Urinary bladder (tissue), 4 donors: ENCODE measurements at places on chromosomes 12 and 14. TPM values are rescaled to one million over a fixed set of nuclear protein-coding genes. Genes with fewer than 3 reads are reported as not detected.

GRCh38 chr14:35988550-35988949 is 162.4 kb downstream of the BRMS1L start:
- no peak for DNase-seq

Gene TBX3
- total RNA-seq = 123 TPM

DNA sequence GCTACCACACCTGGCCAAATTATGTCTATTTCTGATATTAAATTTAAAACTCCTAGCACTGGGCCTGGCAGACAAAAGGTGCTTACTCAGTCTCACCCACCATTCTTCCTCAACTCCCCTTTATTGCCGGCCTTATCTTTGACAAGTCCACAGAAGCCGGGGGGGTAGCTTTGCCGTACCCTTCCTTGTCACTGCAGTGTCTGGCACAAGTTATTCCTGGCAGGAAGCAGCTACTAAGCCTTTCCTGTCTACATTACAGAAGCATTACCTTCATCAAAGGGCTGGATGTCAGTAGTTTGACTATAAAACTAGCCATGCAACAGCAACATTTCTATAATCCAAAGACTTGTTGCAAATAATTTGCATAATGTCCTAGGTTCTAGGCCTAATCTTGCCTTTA is 127.1 kb downstream of the PRICKLE1 start:
- no peak for DNase-seq

DNA sequence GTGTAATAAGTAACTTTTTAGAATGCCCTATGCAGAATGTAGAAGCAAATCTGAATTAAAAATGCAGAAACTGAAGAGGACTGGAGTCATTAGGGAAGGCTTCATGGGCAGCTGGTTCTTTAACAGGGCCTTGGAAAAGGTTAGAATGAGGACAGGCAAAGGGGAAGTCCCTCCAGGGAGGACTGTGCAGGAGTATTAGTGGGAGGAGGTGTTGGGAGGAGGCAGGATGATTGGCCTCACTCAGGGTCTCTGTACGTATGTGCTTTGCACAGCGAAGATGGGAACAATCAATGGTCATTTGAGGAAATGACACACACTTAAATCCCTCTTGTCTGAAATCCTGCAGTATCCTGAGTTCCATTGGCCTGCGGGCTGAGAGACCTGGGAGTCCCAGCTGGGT is 119.7 kb downstream of the PTCSC3 start:
- DNase-seq = no peak

DNA sequence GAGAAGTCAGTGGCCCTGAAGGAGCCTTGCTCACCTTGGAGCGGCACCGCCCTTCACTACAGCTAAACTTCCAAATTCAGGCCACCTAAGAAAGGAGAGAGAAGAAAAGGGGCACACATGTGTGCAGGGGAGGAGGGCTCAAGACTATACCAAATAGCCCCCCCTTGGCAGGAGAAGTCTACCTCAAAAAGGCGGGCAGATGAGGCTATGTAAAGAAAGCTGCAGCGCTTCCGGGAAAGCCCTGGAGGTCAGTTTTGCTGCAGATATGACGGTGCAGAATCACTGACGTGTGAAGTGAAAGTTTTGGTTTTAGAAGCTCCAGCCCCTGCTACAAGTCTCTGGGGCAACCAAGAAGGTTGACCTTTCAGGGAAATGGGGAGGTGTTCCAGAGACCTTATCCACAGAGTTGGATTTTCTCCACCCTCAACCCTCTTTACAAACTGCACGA is 48.2 kb upstream of the PNMA1 start:
- DNase-seq = no peak

GRCh38 chr14:83164591-83164990 is 1630.9 kb upstream of the SEL1L start:
- no peak for DNase-seq

Gene TMCC3
- total RNA-seq = 11.7 TPM

- DNase-seq = no peak
These were observed 30.6 kb downstream of the ATG14 start for GRCh38 chr14:55381040-55381439.

Gene CIROP
- not detected for total RNA-seq

DNA sequence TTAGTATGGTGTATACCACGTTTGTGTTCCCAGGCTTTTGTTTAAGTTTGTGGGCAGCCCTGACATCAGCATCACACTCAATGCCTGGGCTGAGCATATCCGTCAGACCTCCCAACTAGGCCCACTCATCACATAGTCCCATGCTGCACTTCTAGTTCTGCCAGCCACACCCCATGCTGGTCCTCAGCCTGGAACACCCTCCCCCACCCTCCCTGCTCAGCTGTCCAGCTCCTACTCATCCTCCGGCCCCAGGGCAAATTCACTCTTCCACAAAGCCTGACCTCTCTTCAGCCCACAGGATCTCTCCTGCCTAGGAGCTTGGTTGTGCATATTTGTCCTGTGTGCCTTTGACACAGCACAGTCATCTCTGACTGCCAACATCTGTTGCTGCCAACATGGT is 3.9 kb upstream of the ENDOU start:
- no peak for DNase-seq

Gene PMCH
- not detected for total RNA-seq

DNA sequence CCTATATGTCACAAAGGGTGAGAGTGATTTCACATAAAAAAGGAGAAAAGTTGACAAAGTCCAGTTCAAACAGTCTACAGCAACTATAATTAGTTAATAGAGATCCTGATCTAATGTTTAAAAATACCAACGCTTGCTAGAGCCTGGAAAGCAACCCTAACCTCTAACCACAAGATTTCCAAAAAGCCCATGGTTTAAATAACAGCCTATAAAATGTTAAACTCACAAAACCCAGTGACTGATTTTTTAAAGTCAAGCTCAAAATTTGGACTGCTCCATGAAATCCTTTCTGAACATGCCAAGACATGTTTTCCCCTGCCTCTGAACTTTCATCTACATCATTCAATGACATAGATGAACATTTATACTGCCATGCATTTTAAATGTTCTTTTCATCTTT is 81.6 kb downstream of the PLEKHG7 start:
- no peak for DNase-seq
